ENCODE measurements at places on chromosomes 5 and 9. TPM values are rescaled to one million over a fixed set of nuclear protein-coding genes. Genes with fewer than 3 reads are reported as not detected.

GRCh38 chr9:18516514-18516913, 42.6 kb downstream of the ADAMTSL1 start:
- DNase-seq: no peak

DNA sequence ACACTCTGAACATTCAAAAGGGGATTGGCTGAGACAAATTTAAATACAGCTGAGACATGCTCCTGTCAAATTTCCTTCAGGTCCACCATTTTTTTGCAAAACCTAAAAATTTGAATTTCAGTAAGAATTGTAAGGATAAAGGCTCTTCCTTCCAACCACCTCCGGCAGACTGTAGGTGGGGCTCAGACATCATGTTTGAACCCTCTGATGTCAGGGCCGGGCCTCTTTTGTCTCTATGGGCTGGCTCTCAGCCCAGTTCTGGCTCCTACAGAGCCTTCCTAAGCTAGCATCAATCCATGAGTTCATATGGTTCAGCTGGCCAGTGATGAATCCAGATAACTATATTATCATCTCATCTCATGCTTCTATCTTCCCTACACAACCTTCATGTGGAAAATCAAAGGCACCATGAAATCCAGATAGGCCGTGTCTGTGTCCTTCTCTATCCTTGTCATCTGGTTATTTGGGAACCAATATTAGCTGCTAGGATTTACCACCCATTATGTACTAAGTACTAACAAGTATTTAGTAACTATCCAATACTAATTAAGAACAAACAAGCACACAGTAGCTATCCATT, 44.2 kb downstream of the NIPSNAP3B start:
- DNase-seq: no peak

- no peak for DNase-seq
These were observed 6.0 kb downstream of the DMRT1 start for GRCh38 chr9:847505-847904.

- DNase-seq: peak; percentile 13
These were observed 180.1 kb upstream of the MVB12B start for GRCh38 chr9:126146254-126147145.

DNA sequence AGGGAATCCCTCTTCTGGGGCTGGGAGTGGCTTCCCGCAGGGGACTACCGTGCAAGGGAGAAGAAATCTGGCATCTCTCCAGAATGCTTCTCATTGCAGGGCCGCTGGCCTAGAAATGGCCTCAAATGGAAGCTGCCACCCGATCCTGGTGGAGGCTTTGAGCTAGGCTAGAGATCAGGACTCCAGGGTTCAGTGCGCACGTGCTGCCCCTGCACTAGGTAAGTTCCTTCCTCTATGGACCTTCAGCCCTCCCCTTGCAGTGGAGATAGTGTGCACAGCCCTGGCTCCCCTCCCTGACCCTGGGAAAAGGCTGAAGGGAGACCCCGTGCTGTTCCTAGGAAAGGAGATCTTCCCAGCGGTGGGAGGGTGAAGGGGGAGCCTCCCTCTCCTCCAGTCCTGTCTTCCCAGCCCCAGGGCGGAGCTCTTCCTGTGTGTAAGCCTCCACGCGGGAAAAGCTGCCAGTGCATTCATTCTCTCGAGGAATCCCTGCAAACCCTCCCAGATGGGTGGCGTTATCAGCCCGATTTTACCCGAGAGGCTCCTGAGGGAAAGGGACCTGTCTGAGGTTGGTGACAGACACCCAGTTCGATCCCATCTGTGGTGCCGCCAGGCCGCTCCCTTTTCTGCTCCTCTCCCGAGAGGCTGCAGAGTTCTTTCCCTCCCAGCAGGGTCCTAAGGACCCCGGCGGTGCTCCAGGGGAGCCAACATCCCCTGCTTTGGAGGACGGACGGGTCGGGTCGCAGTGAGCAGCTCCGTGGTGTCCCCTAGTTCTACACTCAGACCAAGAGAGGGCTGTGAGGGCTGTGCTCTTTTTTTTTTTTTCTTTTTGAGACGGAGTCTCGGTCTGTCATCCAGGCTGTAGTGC, 1.4 kb upstream of the CERCAM start:
- DNase-seq: peak; percentile 7

Gene FOXD4
- not detected for polyA plus RNA-seq

- DNase-seq: no peak
These were observed 26.8 kb upstream of the TNFAIP8 start for GRCh38 chr5:119328753-119329602.

Gene WDR38
- not detected for polyA plus RNA-seq

DNA sequence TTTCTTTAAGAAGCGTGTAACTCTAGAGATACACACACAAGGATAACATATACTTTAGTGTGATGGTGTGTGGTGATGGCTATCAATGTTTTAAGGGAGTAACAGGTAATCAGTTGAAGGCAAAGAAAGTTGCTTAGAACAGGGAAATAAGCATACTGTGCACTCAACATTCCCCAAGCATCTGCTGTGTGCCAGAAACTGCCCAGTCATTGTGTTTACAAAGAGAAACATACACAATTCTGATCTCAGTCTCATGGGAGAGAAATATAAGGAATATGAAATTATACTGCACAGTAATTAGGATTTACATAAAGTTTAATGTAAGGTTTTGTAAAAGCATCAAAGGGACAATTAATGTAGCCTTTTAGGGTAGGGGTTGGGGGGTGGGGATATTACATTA, 224.1 kb upstream of the TYRP1 start:
- no peak for DNase-seq

Gene ANKRD20A1
- polyA plus RNA-seq: not detected

DNA sequence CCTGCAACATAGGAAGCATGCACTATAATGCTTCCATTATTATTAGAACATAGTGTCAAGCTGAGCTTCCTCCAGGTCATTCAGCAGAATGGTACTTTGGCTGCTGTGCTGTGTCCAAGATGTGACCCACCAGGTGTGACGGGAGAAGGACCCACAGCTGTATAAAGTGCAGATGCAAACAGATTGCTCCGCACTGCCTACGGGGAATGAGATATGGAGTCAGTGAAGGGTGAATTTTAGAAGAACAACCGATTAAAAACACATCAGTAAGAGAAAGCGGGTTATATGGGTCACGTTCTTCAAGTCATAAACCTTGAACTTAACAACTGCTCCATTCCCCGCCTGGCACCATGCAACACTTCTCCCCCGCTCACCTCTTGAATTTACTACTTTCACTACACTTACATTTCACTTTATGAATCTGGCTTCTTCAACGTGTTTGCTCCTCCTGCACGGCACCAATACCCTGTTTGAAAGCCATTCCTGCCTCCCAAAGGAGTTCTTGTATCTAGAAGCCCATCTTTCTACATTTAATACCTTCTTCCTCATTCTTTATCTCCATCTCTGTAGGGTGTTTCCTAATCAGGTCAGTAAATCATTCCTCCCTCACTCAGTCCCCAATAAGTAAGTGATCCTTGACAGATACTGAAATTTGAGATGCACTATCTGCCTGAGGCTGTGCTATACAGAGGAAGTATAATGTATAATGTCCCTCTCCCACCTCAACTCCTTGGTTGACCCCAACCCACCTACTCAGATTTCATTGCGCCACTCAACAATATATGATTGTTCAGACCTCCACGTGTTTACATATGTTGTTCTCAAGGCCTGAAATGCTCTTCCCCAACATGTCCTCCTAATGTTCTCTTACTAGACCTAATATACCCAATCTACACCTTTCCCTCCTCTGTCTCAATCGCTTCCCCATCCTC, 25.9 kb downstream of the BRINP1 start:
- DNase-seq: no peak

DNA sequence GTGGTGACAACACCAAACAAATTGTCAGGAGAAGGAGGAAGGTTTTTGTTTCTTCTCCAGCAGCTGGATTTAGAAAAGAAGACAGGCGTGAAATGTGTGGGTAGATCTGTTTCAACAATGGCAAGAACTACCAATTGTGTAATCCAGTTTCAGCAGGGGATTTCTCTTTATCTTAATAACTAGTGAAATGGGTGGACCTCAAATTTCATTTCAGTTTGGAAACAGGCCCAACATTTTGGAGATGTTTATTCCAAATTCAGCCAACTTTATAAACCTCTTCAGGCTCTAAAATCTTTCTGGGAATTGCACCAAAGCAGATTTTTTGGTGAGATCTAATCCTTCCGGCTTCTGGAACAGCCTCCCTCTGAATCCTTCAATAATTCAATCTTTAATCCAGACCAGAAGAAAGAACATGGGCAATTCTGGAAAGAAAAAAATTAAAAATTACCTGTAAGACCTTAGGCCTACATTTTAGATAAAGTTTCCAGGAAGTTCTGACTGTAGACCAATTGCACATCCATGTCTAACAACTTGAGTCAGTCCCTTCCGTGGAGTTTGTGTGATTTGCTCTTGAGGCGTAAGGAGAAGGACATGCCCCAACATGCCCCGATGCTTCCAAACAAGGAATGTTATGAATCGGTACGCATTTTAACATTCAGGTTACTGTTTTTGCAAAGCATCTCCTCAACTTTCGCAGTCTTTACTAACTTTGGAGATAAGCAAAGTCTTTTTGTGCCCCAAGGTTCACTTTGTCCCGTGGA, 423.6 kb downstream of the IRX1 start:
- no peak for DNase-seq

GRCh38 chr5:136686192-136686872, 321.0 kb upstream of the TRPC7 start:
- no peak for DNase-seq

Gene ADAMTS16
- not detected for polyA plus RNA-seq
